Osteocyte (in vitro differentiated cells): ENCODE measurements at places on chromosomes 7 and 10.

GRCh38 chr7:132577206-132578049 is 1.2 kb upstream of the PLXNA4 start:
- DNase-seq: peak; percentile 92

DNA sequence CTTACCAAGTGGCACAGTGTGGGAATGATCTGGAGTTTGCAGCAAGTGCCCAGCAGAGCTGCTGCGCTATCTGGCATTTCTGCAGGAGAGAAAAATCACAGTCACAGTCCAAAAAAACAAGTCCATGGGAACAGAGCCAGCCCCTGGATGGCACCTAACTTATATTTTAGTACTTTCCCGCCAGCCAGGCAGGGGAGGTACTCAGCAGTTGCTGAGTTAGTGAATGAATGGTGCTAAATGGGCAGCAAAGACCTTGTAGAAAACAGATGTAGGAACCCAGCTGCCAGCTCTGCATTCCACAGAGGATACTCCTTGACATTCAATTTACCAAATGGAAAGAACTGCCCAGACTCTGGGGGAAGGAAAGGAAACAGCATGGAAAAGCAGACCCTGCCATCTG is 54.5 kb downstream of the GSDME start:
- no peak for DNase-seq

DNA sequence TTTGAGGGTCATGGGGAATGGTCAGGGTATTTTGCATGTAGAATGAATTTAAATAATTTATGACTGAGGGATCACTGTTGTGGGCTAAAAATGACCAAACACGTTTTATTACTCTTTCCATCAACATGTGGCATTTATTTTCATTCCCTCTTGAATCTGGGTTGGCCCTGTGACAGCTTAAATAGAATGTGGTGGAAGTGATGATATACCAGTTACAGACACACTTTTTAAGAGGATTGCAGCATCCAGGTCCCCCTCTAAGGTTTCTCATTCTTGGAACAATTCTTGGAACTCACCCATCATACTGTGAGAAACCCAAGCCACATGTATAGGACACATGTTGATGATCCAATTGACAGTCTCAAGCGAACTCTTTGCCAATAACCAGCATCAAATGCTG is 272.4 kb downstream of the ETV1 start:
- DNase-seq: no peak

DNA sequence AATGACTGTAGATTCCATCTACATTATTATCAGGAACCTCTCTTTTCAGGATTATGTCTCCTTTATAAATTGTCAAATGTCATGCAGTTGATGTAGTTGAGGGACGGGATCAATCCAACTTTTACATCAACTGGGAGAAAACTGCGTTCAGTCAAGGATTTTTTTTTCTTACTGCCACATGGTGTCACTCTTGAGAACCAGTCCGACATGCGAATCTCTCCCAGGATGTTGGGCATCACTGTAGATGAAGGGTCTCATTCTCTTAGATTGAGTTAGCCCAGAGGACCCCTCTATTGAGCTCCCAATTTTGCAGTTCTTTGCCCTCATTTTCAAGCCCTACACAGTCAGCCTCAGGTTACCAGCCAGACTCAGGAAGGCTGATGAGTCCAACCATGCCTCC is 120.3 kb upstream of the PTPRZ1 start:
- DNase-seq: no peak

DNA sequence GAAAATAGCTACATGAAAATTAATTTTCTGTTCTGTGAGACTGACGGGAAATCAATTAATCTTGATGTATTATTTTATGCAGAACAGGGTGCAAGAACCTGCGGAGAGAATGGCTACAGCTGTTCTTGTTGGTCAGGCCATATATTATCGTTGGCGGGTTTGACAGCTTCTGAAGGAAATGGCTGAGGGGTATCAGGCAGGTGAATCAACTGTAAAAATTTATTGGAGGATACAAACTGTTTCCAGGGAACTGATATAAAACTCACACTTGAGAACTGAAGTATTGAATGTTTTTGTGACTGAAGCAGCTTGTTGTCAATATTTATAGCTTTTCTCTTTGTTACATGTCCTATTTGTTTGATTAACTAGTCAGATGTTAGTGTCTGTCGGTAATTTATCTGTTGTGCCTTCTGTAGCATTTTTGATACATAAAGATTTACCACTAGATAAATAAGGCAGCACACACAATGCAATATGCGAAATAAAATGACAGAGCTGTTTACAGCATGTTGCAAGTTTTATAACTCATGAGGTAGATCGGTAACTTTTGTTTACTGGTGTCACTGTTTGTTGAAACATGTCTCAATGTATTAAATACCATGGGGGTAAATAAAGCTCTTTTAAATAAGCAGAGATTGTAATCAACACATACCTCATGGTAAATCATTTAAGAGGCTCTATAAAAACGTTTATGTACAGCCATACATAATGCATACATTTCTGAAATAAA is 308.2 kb downstream of the LRMDA start:
- no peak for DNase-seq
